ENCODE measurements at places on chromosomes 4 and X.

GRCh38 chr4:112143781-112144180 lies 1.5 kb upstream of the FAM241A start:
- no peak for DNase-seq

- DNase-seq = no peak
Observed at GRCh38 chr4:148790691-148791090, 348.5 kb upstream of the NR3C2 start.

GRCh38 chrX:15860921-15861320 lies 6.3 kb upstream of the AP1S2 start:
- no peak for DNase-seq

DNA sequence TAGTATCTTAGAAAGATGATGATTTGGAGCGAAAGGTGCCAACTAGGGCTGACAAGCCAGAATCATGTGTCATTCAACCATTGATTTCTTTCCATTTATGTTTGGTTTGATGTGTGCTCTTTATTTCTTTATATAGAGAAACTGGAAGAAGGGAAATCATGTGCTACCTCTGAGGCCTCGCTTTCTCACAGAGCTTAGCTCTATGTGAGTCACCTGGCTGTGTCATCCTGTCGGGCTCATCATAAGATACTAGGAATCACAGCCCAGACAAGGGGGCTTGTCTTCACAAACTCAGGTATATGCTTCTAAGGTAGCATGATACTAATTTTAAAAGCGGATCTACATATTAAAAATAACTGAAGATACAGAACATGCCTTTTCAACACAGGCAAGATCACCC lies 81.7 kb upstream of the GPM6B start:
- DNase-seq = no peak

DNA sequence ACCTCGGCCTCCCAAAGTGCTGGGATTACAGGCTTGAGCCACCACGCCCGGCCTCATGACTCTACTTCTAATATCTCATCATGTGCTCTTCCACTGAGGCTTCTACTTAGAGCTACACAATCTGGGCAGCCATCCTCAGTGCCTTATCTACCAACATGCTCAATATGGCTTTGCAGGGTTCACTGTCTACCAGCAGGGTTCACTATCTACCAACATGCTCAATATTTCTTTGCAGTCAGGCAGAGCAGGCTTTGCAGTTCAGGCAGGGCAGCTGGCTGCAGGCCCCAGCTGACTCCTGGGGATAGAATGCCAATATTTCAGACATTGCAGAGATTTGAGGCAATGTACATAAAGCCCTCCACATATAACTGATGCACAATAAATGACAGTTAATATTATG lies 47.5 kb downstream of the PKD2 start:
- DNase-seq = peak; percentile 72

- DNase-seq = no peak
Observed at GRCh38 chrX:28599957-28600356, 12.7 kb downstream of the IL1RAPL1 start.

- DNase-seq = no peak
Observed at GRCh38 chrX:30275498-30275897, 28.6 kb downstream of the MAGEB1 start.

DNA sequence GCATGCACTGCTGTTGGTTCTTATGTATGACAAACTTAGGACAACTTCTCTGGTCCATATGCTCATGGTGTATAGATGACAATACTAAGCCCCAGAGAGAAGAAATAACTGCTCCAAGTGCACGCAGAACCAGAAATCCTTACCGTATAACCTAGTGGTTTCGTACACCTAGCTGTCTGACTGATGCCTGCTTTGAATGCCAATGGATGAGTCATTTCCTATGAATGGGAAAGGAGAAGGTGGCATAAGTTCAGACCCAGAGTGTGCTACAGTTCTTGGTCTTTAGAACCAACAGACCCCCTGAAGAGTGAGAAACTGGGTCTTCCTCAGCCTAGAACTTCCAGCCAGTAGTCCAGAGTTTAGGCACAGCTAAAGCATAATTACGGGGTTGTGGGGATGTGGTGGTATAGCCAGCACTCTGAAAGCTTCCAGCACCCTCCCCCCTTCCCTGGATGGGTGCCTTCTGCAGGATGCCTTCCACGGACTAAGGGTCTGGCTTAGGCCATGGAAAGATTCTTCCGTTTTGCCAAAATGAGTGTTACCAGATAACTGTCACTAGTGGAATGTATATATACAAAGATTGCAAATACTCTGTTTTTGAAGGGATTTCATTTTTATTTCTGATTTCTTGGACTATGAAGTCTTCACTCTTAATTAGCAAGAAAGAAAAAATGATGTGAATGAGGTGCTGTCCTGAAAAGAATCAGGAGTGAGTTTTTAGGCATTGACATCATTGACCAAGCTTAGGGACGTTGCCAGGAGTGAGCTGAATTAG lies 84.6 kb upstream of the PACRGL start:
- DNase-seq = no peak

- DNase-seq = no peak
Observed at GRCh38 chr4:825063-825970, 612 bp downstream of the CPLX1 start.

DNA sequence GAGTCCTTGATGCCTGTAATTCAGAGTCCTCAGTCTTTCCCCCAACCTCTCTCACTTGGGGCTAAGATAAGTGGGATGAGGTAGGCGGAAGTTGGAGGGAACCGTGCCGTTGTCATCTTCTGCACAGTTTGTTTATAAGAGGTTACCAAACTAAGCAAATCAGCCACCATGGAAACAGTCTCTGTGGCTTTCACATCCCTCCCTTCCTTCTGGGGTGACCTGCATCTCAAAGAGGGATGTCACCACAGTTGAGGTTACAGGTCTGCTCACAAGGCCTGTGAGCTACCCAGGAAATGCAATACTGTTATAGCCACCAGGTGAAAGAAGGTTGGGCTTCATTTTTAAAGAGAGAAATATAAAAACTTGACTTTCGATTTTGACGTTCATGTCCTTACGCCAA lies 26.3 kb downstream of the RTL5 start:
- DNase-seq = no peak

- DNase-seq = no peak
Observed at GRCh38 chrX:21741869-21742701, 15.8 kb downstream of the SMPX start.

GRCh38 chr4:150078041-150078578 lies at the start of gene DCLK2:
Gene DCLK2 (plus strand): TSS chr4:150078445. CDS start chr4:150079028, 583 bp downstream.
- peak; percentile 75 for DNase-seq

GRCh38 chrX:141439651-141440050 lies 144.9 kb downstream of the SPANXA1 start:
- no peak for DNase-seq

DNA sequence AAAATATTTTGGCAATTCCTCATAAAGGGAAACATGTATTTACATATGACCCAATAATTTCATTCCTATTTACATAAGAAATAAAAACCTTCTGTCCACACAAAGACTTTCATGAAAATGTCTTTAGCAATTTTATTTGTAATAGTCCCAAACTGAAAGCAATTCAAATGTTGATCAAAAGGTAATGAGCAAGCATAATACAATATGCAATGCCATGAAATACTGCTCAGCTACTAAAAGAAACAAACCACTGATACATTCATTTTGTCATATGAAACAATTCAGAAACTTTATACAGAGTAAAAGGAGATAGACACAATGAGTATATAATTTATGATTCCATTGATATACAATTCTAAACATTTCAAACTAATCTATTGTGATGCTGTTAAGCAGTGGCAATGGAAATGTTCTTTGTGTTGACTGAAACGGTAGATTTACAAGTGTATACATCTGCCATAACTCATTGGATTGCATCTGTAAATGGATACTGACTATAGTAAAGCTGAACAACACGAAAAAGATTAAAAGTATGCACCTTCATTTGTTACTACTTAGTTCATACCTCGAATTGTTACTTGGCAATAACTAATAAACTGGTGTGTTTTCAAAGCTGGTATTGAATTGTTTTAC lies 335.6 kb downstream of the GASK1B start:
- DNase-seq = no peak

DNA sequence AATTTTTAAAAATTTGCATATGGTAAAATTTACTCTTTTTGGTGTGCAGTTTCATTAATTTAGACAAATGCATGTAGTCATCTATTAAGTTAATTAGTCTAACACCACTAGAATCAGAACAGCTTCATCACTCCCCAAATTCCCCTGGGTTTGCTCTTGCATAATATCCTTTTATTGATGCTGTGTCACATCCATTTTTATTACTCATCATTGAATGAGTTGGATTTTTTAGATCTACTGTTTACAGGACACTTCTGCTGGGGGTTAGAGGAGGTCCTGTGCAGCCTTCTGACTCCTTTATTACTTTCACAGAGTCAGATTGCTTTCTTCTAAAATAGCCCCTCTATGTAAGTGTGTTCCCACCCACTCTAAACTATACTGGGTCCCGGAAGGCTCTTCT lies 65.9 kb downstream of the MTHFD2L start:
- DNase-seq = no peak

GRCh38 chr4:151153585-151153984 lies 54.2 kb downstream of the RPS3A start:
- no peak for DNase-seq

GRCh38 chr4:15339737-15340136 lies 88.1 kb upstream of the C1QTNF7 start:
- no peak for DNase-seq

GRCh38 chr4:159134429-159134828 lies 31.6 kb downstream of the RAPGEF2 start:
- DNase-seq = no peak

- peak; percentile 19 for DNase-seq
Observed at GRCh38 chr4:180449395-180449956, 1793.7 kb upstream of the TENM3 start.

GRCh38 chr4:16573739-16574138 lies 324.7 kb downstream of the LDB2 start:
- no peak for DNase-seq

DNA sequence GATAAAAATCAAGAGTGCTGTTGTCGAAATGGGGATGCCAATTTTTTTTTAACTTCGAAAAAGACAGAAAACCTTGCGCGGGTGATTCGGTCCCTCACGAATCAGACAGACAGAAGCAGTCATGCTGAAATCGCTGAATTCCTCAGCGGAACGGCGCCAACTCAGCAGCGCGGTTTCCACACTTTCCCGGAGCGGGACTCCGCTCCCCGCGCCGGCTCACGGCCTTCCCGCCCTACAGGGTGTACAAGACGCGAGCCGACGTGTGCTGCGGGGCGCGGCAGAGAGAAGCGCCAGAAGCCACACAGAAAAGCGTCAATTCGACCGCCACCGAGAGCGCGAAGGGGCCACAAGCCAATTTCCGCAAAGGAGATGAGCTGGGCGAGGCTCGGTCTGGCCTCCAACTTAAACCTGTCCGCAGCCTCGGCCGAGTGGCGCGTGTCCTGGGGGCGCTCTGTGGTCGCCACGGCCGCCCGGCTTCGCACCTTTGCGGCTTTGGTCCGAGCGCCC lies 1.3 kb downstream of the NEXMIF start:
- no peak for DNase-seq

GRCh38 chr4:112861691-112862674 lies 187.5 kb upstream of the ANK2 start:
- no peak for DNase-seq

GRCh38 chr4:1979477-1980196 lies 29.1 kb downstream of the NELFA start:
- DNase-seq = no peak

GRCh38 chr4:2843941-2844584 lies 419 bp downstream of the ADD1 start:
- peak; percentile 15 for DNase-seq

DNA sequence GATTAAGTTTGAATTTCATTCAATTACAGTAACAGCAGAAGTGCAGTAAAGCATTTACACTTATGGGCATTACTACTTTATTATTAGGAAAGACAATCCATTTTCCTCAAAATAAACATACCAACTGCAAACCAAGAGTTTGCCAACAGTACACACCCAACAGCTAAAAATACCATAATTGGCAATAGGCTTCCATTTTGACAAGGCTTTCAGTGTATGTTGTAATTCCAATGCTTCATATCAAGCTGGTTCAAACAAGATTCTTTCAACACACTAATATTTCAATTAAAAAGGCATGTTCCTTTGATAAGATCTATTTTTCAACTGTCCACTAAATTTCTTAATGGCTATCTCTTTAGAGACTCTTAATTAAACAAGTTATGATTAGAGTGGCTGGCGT lies 12.1 kb downstream of the EIF1AX start:
- DNase-seq = no peak

DNA sequence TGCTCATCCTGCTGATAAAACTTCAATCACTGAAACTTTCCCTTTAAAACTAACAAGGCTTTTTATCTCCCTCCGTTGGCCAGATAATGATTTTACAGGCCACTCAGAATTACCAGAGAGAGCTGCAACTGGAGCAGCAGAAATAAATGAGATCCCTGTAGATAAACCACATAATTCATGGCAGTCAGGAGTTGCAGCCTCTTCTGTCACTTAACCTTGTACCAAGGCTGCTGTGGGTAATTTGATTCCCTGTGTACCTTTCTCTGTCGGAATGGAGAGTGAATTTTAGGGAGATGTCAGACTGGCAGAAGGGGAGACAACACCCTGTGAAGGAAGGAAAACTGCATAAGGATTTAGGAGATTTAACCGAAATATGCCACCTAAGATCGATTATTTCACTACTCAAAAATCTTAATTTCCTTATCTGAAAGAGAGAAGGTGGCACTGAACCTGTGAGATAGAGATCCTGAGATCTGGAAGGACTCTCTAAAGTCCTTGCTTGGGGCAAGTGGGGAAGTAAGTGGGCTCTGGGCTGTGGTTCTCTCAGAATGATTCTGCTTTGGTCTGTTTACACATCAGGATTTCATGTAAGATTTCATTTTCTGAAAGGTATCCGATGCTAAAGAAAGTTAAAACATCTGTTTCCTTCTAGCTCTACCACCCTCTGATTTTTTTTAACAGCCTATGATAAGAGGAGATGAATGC lies 14.3 kb upstream of the TSPAN5 start:
- DNase-seq = no peak

DNA sequence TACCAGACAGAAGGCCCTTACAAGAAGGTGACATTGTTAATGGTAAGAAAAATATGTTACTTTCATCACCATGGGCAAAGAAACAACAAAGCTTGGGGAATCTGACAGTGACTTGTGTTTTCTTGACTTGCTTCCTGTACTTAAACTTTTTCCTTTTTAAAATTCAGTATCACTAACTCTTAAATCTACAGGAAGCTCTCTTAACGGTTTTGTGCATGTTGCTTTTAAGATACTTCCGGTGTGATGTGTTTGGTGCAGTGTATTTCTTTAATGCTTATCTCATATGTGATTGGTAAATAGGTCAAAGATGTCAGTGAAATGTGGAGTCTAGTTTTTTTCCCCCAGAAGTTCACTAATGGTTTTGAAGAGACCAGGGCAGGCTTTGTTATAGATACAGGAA lies 45.2 kb downstream of the ADH5 start:
- no peak for DNase-seq

- DNase-seq = no peak
Observed at GRCh38 chr4:61886131-61886530, 686.0 kb downstream of the ADGRL3 start.
